ENCODE measurements at places on chromosomes 11 and 22. TPM values are rescaled to one million over a fixed set of nuclear protein-coding genes. Genes with fewer than 3 reads are reported as not detected.

Gene P2RX6
- total RNA-seq = 0.07 TPM

- no peak overlapping the region for H3K4me3 ChIP-seq
- no peak overlapping the region for H3K27ac ChIP-seq
- H3K36me3 ChIP-seq = no peaks in the 10 kb centered on the region
Measured at GRCh38 chr11:43282607-43283440, 29.0 kb upstream of the API5 start.

DNA sequence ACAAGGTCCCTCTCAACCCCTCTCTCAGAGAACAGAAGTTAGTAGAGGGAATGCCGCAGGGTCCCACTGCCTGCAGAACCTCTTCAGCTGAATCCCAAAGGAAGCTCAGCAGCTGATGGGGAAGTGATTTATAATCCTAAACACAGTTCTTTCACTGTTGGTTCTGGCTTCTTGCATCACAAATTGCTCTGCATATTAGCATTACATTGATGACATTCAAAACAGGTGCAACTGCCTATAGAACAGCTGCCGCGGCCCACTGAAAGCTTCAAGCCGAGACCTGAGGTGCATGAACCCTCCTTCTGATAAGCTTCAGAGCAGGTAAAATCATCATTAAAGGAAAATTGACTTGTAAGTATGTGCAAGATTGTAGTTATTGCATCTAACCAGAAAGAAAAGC is 75.2 kb upstream of the KIRREL3 start:
- H3K36me3 ChIP-seq = no peaks in the 10 kb centered on the region
- H3K27ac ChIP-seq = no peak overlapping the region
- DNase-seq = no peak

Gene MLC1
- 0.39 TPM for total RNA-seq

DNA sequence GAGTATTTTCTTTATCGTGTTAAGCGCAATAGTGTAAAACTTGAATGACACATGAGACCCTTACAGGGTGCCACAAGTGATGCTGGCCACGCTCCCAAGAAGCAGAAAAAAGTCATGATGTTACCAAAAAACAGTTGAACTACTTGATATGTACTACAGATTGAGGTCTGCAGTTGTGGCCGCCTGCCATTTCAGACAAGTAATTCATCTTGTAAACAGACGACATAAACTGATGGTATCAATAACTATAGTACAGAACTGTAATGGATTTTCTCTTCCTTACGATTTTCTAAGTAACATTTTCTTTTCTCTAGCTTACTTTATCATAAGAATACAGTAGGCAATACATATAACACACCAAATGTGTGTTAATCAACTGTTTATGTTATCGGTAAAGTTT is 5.5 kb downstream of the CD59 start:
- H3K4me3 ChIP-seq = no peak overlapping the region
- H3K36me3 ChIP-seq = peaks cover 74% of the 10 kb centered on the region
- H3K27me3 ChIP-seq = peaks cover 6% of the 10 kb centered on the region
- DNase-seq = no peak

DNA sequence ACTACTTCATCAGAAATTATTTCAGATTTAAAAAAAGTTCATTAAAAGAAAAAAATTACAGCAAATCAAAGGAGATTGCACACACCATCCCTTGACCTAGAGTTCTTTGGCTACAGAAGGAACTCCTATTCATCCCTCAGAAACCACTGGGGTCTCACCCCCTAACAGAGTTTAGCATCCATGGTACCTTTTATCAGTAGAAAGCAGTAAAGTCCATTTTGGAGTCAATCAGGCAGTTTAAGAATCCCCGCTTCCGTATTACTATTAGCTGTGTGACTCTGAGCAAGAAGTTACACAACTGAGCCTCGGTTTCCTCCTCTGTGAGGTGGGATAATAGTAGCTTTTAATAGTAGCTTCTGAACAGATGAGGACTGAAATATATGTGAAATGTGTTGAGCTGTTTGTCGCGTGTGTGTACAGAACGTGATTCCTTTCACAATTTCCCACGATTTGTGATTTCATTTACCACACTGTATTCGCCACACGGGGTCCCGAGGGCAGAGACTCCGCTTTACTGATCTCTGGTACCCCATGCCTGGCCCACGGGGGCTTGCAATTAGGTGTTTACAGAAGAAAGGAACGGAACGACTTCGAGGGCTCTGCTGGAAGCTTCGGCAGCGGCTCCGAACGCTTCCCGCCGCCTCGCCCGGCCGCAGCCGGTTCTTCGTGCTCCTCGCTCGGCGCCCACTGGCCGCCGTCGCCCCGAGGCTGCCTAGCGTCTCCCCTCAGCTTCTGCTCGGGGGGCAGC is 72.5 kb upstream of the ZBED5 start:
- H3K4me1 ChIP-seq = peaks cover 13% of the 10 kb centered on the region
- no peak for DNase-seq
- H3K36me3 ChIP-seq = no peaks in the 10 kb centered on the region
- H3K4me3 ChIP-seq = peak overlapping the region; percentile 69
- H3K27ac ChIP-seq = no peak overlapping the region

Gene CSKMT
- total RNA-seq = 47.2 TPM

DNA sequence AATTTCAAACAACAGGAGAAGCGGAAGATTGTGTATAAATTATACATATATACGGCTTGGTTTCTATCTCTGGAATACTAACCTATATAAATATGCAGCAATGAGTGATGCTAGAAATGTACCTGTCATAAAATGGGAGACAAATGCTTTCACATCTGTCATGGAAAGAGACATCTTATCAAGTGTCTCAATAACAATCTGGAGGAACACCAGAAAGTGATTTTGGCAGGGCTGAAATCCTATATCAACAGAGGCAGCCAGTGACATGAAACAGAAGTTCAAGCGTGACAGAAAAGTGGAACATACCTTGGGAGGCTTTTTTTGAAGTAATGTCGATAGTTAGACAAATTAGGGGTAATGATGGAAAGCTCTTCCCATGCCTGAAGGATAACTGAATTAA is 834.6 kb downstream of the JRKL start:
- no peaks in the 10 kb centered on the region for H3K4me1 ChIP-seq
- no peaks in the 10 kb centered on the region for H3K27me3 ChIP-seq
- H3K36me3 ChIP-seq = no peaks in the 10 kb centered on the region
- DNase-seq = no peak
- no peak overlapping the region for H3K27ac ChIP-seq
- no peak overlapping the region for H3K4me3 ChIP-seq

DNA sequence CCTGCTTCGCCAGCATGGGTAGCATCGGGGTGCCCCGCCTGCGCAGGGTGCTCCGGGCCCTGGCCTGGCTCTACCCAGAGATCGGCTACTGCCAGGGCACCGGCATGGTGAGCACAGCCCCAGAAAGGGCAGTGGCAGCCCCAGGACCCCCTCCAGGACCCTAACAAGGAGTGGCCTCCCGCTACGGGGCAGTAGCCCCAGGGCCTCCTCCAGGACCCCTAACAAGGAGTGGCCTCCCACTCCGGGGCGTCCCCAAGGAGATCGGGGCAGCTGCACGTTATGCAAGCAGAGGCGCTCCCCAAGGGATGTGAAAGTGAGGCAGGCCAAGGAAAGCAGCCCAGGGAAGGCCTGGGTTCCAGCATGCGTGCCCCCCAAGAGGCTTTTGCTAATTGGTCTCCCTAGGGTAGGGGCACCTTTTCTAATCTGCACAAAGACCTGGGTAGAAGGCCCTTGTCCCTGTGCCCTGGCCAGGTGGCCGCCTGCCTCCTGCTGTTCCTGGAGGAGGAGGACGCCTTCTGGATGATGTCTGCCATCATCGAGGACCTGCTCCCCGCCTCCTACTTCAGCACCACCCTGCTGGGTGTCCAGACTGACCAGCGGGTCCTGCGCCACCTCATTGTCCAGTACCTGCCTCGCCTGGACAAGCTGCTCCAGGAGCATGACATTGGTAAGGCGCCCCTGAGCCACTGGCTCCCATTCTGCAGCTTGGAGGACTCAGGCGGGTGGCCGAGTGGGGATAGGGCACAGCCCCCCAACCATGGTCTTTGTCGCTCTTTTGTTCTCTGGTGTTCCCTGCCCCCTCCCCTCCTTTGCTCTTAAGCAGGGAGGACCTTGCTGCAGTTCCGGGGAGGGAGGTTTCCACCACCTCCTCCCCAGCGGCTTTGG is 35.0 kb downstream of the SGSM3 start:
- H3K4me1 ChIP-seq = peaks cover 27% of the 10 kb centered on the region
- peaks cover 62% of the 10 kb centered on the region for H3K36me3 ChIP-seq
- no peak overlapping the region for H3K27ac ChIP-seq
- no peak for DNase-seq

Gene RHOD
- total RNA-seq = 0.30 TPM

DNA sequence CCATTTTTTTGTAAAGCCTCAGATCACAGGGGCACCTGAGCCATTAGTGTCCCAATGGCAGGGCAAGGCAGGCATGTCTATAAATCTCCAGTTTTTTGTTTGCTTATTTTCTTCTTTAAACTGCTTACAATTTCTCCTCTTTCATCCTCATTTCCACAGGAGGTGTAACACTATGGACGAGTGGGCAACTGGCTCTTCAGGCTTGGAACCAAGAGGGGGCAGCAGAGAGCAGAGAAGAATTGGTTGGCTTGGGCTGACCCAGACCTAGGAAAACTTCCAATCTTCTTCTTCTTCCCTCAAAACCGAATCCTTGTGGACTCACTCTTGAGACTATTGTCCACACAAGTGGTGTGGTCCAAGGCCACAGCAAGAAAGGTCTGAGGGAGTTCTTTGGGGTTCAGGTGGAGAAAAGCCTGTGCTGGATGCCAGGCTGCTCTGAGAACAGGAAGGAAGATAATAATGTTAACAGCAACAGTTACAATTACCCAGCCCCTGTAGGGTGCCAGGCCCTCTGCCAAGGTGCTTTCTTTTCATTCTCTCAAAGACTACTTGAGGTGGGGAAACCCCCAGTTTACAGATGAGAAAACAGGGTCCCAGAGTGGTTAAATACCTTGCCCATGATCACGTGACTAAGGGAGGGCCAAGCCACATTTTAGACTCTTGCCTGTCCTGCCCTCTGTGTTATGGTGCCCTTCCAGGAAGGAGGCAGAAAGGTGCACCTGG is 70.7 kb upstream of the E2F8 start:
- no peaks in the 10 kb centered on the region for H3K4me1 ChIP-seq
- no peak overlapping the region for H3K27ac ChIP-seq
- H3K27me3 ChIP-seq = peaks cover 2% of the 10 kb centered on the region
- no peaks in the 10 kb centered on the region for H3K36me3 ChIP-seq

DNA sequence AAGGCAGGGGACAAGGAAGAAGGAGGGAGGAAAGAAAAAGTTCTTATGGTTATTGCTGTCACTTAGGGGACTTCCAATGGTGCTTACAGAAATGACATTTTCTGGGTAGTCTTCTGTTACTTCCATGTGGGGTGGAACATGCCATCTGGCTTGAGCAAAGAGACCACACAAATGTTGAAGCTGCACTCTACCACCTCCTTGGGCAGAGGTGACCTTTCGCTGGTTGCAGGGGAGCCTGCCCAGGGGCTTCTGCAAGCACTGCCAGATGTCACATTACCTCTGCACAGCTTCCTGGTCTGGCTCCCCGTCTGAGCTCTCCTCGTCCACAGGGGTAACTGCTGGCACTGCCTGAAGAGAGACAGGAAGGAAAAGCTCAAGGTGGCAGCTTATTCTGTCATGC is 32.6 kb upstream of the APOA1 start:
- peaks cover 67% of the 10 kb centered on the region for H3K36me3 ChIP-seq
- H3K27ac ChIP-seq = no peak overlapping the region
- no peak overlapping the region for H3K4me3 ChIP-seq

Gene OR10G7
- not detected for total RNA-seq

Gene AIFM3
- total RNA-seq = 0.30 TPM

Gene DUSP8
- total RNA-seq = 1.8 TPM

- peaks cover 8% of the 10 kb centered on the region for H3K27me3 ChIP-seq
- H3K4me1 ChIP-seq = peaks cover 18% of the 10 kb centered on the region
- no peak for DNase-seq
- no peaks in the 10 kb centered on the region for H3K36me3 ChIP-seq
- H3K27ac ChIP-seq = no peak overlapping the region
- H3K4me3 ChIP-seq = no peak overlapping the region
Measured at GRCh38 chr11:45082744-45083543, 63.5 kb upstream of the PRDM11 start.

Gene KIRREL3
- not detected for total RNA-seq

DNA sequence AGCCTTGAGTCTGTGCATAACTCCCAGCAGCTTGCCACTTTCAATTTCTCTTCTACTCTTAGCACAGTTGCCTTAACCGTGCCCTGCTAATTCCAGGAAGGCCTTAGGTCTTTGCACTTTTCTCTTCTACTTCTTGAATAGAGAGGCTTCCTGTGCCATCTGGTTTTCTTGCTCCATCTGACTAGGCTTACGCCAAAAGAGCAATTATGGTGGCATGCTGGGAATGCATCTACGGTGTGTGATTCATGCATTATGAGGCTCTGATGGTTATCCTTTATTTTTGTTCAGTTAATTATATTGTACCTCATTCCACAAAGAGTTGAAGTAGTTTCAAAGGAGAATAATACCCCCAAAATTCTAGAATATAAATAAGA is 29.4 kb downstream of the SIK2 start:
- no peak for DNase-seq
- H3K27ac ChIP-seq = no peak overlapping the region
- H3K36me3 ChIP-seq = peaks cover 12% of the 10 kb centered on the region
- no peak overlapping the region for H3K4me3 ChIP-seq

GRCh38 chr11:2328021-2328420 is 26.2 kb downstream of the TSPAN32 start:
- H3K27ac ChIP-seq = no peak overlapping the region
- H3K36me3 ChIP-seq = no peaks in the 10 kb centered on the region
- H3K27me3 ChIP-seq = peaks cover 7% of the 10 kb centered on the region

DNA sequence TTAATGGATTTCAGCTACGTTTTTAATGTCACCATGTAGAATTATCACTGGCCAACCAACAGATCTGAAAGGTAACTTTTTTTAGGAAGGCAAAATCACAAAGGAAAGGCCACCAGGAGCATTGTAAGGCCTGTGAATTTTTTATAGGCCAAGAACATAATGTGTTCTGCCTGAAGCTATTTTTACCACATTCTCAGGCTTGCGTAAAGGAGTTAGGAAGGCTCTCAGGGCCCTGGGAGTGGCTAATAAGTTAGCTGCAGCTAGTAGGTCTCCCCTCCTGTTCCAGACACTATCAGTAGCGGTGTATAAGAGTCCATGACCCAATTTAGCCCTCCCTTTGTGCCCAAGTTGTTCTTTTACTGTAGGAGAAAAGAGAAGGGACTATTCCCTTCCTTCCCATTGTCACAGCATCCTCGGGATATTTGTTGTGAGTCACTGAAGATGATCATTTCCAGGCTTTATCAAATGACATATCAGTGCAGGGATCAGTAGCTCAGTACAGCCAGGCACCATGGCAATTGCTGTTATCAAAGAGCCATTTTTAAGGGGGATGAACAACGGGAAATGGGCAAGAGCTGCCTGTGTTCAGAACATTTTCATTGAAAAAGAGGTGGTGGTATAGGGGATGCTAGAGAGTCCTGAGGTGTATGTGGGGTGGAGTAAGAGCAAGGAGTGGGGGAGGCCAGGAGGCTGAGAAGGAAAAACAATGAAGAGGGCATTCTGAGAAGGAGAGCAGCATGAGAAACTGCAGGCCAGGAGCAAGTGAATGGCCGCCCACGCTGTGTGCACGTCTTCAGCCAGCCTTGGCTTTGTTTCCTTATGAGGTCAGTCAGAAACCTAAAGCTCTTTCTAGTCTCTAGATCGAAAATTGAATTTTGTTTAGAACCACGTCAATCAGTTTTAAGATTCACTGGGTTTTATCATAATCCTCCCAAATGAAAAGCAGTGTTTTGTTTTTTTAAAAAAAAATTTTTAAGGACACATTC is 940.3 kb downstream of the NTM start:
- H3K27me3 ChIP-seq = no peaks in the 10 kb centered on the region
- H3K27ac ChIP-seq = no peak overlapping the region
- H3K36me3 ChIP-seq = no peaks in the 10 kb centered on the region
- H3K4me1 ChIP-seq = no peaks in the 10 kb centered on the region
- no peak overlapping the region for H3K4me3 ChIP-seq

All from activated T-helper 2 cell treated with anti-CD3 and anti-CD28 coated beads, Interferon-gamma antibody, Interleukin-2, Interleukin-4, amounts not matched to agents 10 μg/mL and 5 μg/mL and 100 μg/mL, durations not matched to agents 14 hours and 24 hours and 36 hours (primary cell).